NCI-H146 (cell line): ENCODE measurements at places on chromosomes 5 and 9.

DNA sequence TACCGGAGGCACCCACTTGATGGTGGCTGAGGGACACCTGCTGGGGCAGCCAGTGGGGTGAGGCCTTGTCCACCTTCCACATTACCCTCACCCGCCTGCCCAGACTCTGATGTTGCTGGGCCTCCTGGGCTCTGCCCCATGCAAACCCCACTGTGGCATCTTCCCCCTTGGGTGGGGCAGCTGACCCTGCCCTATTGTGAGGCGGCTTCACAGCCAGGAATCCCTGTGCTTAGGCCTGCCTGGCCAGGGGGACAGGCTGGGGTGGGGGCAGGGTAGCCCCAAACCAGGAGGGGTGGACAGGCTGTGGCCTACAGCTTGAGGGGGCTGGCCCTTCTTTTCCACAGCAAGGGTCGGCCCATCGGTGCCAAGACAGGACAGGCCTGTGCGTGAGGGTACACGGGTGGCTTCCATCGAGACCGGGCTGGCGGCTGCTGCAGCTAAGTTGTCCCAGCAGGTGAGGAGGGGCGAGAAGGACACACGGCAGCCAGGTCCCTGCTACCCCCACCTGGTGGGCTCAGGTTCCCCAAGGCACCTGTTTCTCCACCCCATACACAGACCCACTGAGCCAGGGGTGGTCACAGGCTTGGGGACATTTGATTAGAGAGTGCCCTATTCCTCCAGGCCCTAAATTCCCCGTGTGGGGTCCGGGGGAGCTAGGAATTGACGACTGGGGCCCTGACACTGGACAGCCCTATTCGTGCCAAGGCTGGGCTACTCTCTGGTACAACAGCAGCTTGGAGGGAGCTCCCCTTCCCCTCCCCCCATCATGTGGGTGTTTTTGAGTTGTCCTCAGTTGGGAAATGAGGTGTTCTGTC, 99.2 kb downstream of the PHF2 start:
- DNase-seq, result no peak

DNA sequence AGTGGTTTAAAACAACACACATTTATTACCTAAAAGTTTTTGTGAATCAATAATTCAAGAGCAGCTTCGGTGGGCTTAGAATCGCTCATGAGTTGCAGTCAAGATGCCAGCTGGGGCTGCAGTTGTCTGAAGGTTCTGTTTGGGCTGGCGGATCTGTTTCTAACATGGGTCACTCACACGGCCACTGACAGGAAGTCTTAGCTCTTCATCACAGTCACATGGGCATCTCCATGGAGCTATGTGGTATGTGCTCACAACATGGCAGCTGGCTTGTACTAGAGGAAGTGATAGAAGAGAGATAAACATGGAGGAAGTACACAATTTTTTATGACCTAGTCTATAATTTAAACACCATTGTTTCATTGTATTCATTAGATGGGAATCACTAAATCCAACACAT, 11.2 kb downstream of the KLHL9 start:
- DNase-seq, result no peak

DNA sequence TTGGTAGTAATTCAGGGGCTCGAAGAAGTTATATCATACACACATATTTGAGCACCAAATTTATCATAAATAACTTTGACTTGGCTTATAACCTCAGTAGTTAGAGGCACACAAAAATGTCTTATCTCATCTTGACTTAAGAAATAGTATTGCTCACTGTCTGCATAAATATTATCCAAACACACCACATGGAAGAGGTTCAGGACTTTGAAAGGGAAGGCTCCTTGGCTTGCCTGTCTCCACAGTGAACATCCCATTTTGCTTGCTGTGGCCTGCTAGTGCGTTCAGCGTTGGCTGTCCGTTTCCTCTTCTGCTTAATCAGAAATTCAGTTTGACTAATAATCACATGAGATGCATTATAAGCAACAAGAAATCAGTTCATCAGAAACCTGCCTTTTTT, 13.9 kb downstream of the GRXCR2 start:
- no peak for DNase-seq

- no peak for DNase-seq
These were observed 51.7 kb downstream of the CCNH start for GRCh38 chr5:87361031-87361445.
